ENCODE measurements at places on chromosomes 5 and 9.

DNA sequence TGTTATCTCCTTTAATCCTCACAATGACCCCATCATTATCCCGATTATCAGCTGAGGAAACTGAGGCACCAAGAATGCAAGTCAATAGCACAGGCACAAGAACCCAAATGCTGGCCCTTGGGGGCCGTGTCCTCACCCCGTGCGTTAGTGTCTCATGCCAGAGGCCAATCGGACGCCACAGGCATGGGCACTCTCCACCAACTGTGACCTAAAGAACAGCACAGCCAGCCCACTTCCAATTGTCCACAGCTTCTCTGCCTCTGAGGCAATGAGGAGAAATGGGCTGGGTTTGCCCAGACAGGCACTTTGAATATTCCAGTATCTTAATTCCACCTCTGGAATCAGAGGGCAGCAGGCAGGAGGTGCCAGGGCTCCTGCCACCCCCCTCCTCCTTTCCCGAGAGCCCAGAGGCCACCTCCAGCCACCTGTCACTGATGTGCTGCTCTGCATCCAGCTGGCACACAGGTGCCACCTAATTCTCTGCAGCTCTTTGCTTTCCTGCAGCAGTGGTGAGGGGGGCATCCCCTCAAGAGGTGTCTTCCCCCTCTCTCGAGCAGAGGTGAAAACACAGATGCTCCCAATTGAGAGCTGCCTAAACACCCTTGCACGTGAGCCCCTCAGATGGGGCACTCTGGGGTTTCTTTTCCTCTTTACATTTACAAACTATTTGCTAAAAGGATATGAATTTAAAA, 107.5 kb downstream of the ROR2 start:
- DNase-seq: no peak

DNA sequence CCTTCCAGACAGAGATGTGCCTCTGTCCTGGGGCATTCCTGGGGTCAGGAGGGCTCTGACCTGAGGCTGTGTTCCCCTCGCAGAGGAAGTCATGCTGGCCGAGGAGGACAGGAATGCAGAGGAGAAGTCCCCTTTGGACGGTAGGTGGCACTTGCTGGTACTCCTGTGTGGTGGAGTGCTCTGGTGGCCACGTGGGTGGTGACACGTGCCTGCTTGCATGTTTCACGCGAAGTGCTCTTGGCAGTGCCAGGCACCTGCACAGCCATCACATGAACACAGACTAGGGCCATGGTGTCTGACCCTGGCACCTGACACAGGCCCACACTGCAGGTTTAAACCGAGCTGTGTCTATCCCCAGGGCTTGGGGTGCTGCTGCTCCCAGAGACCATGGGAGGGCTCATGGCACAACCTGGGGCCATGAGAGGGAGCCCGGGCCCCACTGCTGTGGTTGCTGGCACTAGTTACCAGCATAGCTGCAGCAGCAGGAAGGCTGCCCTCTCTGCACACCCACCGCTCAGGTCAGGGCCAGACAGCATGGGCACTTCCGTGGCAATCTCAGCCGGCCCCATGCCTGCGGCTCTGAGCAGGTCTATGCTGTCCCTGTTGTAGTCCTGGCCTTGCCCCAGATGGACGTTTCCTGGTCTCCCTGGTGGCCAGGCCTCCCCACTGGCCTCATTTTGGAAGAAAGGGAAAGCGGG, 79.3 kb downstream of the CACNA1B start:
- DNase-seq: no peak

- no peak for DNase-seq
Measured at GRCh38 chr5:127583866-127584265, 65.0 kb upstream of the CTXN3 start.

GRCh38 chr5:136004436-136004835, 24.4 kb upstream of the TGFBI start:
- DNase-seq: no peak

GRCh38 chr9:133004999-133005760, 25.6 kb upstream of the GTF3C5 start:
- no peak for DNase-seq

- no peak for DNase-seq
Measured at GRCh38 chr9:556675-557074, 284.8 kb upstream of the DMRT1 start.

GRCh38 chr9:89798547-89799120, 193.8 kb downstream of the GADD45G start:
- DNase-seq: no peak

GRCh38 chr9:4490705-4491625, 697 bp downstream of the SLC1A1 start:
- no peak for DNase-seq

- no peak for DNase-seq
Measured at GRCh38 chr5:165184183-165184582, 1678.8 kb downstream of the MAT2B start.

DNA sequence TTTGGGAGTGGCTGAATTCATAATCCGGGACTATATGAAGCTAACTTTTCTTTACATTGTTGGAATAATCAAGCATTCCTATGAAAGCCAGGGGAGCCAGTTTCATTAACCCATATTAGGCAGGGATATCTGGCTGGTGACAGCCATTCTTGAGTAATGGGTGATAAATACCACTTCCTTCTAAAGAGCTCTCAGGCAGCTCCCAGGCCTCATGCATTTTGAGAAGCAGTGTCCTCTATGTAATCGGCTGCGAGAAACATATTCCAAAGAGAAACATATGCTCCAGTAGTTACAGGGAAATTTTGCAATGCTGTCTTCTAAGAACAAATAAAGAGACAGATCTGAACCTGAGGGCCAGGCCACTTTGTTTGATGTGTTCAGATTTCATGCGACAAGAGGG, 83.1 kb downstream of the MSX2 start:
- DNase-seq: no peak

DNA sequence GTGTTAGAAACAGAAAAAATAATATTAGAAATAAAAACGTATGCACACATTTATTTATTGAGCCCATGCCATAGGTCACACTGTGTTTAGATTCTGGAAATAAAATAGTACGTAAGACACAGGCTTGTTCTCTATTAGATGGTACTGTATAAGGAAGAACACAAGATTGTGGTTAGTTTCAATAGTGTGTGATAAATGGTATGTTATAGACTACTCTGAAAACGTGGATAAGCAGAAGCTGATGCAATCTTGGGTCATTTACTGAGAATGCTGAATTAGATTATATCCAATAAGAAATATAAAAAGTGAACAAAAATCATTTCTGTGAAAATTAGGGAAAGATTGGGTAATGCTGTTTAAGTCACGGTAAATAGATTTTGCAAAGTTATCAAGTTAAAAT, 1456.4 kb upstream of the ACO1 start:
- no peak for DNase-seq

- no peak for DNase-seq
Measured at GRCh38 chr9:14029806-14030374, 284.1 kb downstream of the NFIB start.
